WTC11 (cell line): ENCODE measurements at places on chromosomes 6 and 20. TPM values are rescaled to one million over a fixed set of nuclear protein-coding genes. Genes with fewer than 3 reads are reported as not detected.

- H3K4me1 ChIP-seq, result no peaks in the 10 kb centered on the region
- peaks cover 2% of the 10 kb centered on the region; the same call in 1 of the 2 replicates for H3K27me3 ChIP-seq
- H3K27ac ChIP-seq, result no peak overlapping the region
- peak; percentile 64 for DNase-seq
These were observed 68.7 kb downstream of the TOX2 start for GRCh38 chr20:43983359-43983758.

DNA sequence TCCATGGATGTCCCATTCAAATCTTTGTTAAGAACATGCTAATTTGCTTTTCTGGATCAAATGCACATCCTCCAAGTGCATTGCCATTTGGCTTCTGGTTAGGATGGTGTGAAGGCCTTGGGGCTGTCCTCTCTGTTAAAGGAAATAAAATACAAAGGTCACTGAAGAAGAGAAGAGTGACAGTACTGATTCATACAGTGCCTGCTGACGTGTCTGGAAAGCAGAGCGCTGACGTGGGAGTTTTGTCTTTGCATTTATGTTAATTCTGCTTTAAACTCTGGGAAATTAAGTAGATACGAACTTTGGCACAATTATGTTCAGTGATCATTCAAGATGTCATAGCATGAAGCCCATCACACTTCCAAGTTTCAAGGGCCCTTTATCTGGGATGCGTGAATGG, 33.2 kb downstream of the SYNDIG1 start:
- no peak for DNase-seq
- peaks cover 2% of the 10 kb centered on the region; the same call in 1 of the 2 replicates for H3K4me1 ChIP-seq
- no peak overlapping the region for H3K4me3 ChIP-seq
- H3K27ac ChIP-seq, result peak overlapping the region; percentile 58; the same call in 1 of the 2 replicates

- H3K4me3 ChIP-seq, result no peak overlapping the region
- peak; percentile 10 for DNase-seq
- H3K36me3 ChIP-seq, result no peaks in the 10 kb centered on the region
- peak overlapping the region; percentile 60; the same call in 1 of the 2 replicates for H3K27ac ChIP-seq
These were observed 84.2 kb upstream of the BHLHE23 start for GRCh38 chr20:63090682-63091571.

DNA sequence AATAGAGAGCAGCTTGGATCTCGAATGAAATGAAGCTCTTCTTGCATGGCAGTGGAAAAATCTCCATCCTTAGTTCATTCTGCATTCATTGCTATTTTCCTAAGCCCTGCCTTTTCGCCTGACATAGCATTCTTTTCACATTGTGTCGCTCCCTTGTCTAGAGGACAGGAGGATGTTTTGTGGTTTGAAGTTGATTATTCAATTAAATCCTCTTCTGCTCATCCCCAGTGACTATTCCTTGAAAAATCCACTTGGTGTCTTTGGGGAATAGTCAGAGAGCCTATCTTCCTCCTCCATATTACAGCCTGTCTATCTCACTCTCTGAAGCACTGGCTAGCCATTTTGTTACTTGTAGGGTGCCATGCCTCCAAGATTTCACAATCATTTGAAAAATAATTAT, 161.2 kb downstream of the KLHL32 start:
- H3K4me3 ChIP-seq, result no peak overlapping the region
- H3K27me3 ChIP-seq, result no peaks in the 10 kb centered on the region
- no peaks in the 10 kb centered on the region for H3K36me3 ChIP-seq
- no peak overlapping the region for H3K27ac ChIP-seq

- H3K27ac ChIP-seq, result peak overlapping the region; percentile 47
- H3K36me3 ChIP-seq, result peaks cover 51% of the 10 kb centered on the region
- no peak overlapping the region for H3K4me3 ChIP-seq
- peak; percentile 70 for DNase-seq
These were observed 45.8 kb downstream of the TM9SF4 start for GRCh38 chr20:32155017-32155981.

DNA sequence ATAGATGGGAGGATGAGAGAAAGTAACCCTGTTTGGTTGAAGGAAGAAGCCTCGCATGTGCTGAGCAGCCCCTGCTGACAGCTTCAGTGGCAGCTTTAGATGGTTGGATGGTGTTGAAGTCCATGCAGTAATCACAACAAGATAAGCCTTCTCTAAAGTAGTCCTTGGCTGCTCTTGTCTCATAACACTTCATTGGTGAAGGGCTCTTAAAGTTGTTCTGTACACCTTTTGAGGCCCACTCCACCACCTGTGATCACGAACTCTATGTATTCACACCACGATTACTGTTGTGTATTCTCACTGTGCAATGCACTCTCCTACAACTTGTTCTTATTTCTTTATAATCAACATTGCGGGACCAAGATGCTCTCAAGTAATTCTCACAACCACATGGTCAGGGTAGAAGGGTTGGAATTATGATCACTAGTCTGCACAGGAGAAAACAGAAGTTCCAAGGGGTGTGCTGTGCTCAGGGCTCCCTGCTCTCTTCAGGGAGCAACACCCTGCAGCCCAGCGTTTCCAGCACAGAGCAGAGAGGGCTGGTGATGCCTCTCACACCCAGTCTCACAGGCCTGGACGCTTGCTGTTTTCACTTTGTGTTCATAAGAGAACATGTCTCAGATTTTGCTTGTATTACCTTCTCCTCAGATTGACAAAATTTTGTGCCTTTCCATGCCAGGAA, 294.4 kb downstream of the SMOC2 start:
- H3K4me1 ChIP-seq, result peaks cover 8% of the 10 kb centered on the region
- H3K27ac ChIP-seq, result no peak overlapping the region
- H3K36me3 ChIP-seq, result 0 out of 2 replicates have a peak, but pooled peaks cover 5% of the 10 kb centered on the region
- no peak overlapping the region for H3K4me3 ChIP-seq
- H3K27me3 ChIP-seq, result no peaks in the 10 kb centered on the region

GRCh38 chr6:100721256-100721655, 159.9 kb downstream of the ASCC3 start:
- H3K36me3 ChIP-seq, result no peaks in the 10 kb centered on the region
- peaks cover 7% of the 10 kb centered on the region; the same call in 1 of the 2 replicates for H3K4me1 ChIP-seq
- H3K27me3 ChIP-seq, result no peaks in the 10 kb centered on the region
- no peak overlapping the region for H3K4me3 ChIP-seq
- no peak for DNase-seq
- H3K27ac ChIP-seq, result no peak overlapping the region

DNA sequence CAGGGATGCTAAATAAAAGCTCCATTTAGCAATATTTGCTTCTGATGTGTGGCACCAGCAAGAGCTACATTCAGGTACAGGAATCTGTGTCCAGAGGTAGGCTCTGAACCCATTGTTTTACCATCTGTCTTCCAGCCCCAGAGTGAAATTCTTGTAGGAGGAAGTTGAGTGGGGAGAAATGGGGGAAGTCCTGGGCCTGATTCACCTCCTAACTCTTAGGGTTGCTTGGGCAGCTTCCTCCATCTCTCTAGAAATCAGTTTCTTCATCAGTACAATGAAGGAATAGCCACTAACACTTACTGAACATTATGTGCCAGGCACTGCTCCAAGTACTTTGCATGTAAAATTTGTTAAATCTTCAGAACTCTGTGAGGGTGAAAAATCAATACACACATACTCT, 35.1 kb upstream of the TSPYL1 start:
- H3K36me3 ChIP-seq, result peaks cover 3% of the 10 kb centered on the region; the same call in 1 of the 2 replicates
- DNase-seq, result no peak
- no peaks in the 10 kb centered on the region for H3K27me3 ChIP-seq
- no peak overlapping the region for H3K27ac ChIP-seq

DNA sequence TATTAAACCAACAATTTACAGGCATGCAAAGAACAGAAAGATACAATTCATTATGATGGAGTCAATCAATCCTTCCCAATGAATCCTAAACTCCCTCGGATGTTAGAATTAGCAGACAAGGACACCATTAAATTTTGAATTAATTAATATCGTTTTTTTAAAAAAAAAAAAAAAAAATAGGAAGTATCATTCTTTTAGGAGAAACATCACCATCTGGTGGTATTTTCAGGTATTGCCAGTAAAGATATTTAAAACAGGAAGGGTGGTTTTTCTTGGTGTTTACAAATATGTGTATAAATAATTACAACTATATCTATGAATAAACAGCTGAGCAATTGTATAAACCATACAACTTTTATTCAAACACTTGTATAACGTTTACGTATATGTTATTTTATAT, 564.4 kb downstream of the HAO1 start:
- no peaks in the 10 kb centered on the region for H3K27me3 ChIP-seq
- H3K36me3 ChIP-seq, result no peaks in the 10 kb centered on the region
- no peak for DNase-seq
- peaks cover 20% of the 10 kb centered on the region for H3K4me1 ChIP-seq

GRCh38 chr6:160965893-160966292, 25.7 kb upstream of the MAP3K4 start:
- H3K27ac ChIP-seq, result no peak overlapping the region
- DNase-seq, result no peak
- H3K4me1 ChIP-seq, result no peaks in the 10 kb centered on the region
- H3K27me3 ChIP-seq, result no peaks in the 10 kb centered on the region; the same call in 1 of the 2 replicates
- no peaks in the 10 kb centered on the region for H3K36me3 ChIP-seq

- H3K27me3 ChIP-seq, result no peaks in the 10 kb centered on the region
- no peaks in the 10 kb centered on the region for H3K4me1 ChIP-seq
- H3K27ac ChIP-seq, result no peak overlapping the region
- H3K36me3 ChIP-seq, result no peaks in the 10 kb centered on the region
- no peak for DNase-seq
These were observed 121.7 kb downstream of the NKAIN2 start for GRCh38 chr6:123925350-123925749.

DNA sequence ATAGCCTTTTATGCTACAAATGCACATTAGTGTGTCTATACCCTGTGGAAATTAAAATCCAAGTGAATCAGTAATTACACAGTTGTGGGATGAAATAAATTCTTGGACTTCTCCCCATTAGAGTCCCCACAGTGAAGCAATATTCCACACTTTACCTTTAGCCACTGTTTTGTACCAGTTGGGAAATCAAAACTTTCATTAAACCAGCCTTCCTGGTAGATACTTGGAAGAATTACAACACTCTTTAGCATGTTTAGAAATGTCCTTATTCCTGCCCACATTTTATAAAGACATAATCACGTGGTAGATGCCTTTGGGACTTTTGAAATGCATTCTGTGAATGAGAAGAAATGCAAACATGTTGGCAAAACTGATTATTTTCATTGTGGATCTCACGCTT, 49.0 kb upstream of the ANKEF1 start:
- H3K4me3 ChIP-seq, result no peak overlapping the region
- no peaks in the 10 kb centered on the region for H3K27me3 ChIP-seq
- H3K27ac ChIP-seq, result no peak overlapping the region
- H3K36me3 ChIP-seq, result no peaks in the 10 kb centered on the region
- peaks cover 4% of the 10 kb centered on the region for H3K4me1 ChIP-seq

DNA sequence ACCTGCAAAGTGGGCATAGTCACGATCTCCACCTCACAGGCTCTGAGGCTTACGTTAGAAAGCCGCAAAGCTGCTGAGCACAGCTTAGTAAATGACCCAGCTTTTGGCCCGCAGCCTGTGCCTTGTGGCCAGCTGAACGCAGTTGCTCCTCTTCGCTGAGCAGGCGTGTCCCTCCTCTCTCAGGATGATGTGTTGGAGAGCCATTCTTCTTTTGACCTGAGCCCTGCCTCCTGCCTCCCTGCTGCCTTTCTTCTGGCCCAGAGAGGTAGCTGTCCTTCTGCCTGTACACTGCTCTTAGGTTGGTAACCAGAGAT, 47.6 kb upstream of the MYL9 start:
- H3K27me3 ChIP-seq, result no peaks in the 10 kb centered on the region; the same call in 1 of the 2 replicates
- DNase-seq, result no peak
- H3K36me3 ChIP-seq, result peaks cover 4% of the 10 kb centered on the region; the same call in 1 of the 2 replicates
- H3K27ac ChIP-seq, result no peak overlapping the region

GRCh38 chr20:11724097-11724496, 193.6 kb upstream of the BTBD3 start:
- H3K27ac ChIP-seq, result no peak overlapping the region
- H3K36me3 ChIP-seq, result no peaks in the 10 kb centered on the region
- H3K4me1 ChIP-seq, result peaks cover 21% of the 10 kb centered on the region
- H3K4me3 ChIP-seq, result no peak overlapping the region
- DNase-seq, result no peak

DNA sequence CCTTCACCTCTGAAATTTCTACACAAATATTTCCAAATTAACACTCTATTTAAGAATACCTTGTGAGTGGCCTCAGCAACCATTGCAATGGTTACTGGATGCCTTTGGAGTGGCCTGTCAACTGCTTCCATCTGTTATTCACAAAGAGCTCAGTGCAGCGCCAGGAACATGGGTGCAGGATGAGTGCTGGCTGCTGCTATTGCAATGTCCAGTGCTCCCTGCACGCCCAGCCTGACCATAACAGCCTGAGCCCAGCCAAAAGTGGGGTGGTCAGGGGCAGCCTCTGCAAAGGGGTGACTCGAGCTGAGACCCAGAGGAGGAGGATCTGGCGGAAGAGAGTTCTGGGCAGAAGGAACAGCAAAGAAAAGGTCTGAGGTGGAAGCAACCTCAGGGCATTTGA, 18.4 kb downstream of the CASS4 start:
- no peak overlapping the region for H3K27ac ChIP-seq
- peaks cover 26% of the 10 kb centered on the region for H3K27me3 ChIP-seq
- no peak for DNase-seq

GRCh38 chr6:36319436-36319762, 17.3 kb downstream of the BNIP5 start:
- H3K36me3 ChIP-seq, result no peaks in the 10 kb centered on the region
- no peak for DNase-seq
- no peak overlapping the region for H3K27ac ChIP-seq
- no peaks in the 10 kb centered on the region; the same call in 1 of the 2 replicates for H3K4me1 ChIP-seq

DNA sequence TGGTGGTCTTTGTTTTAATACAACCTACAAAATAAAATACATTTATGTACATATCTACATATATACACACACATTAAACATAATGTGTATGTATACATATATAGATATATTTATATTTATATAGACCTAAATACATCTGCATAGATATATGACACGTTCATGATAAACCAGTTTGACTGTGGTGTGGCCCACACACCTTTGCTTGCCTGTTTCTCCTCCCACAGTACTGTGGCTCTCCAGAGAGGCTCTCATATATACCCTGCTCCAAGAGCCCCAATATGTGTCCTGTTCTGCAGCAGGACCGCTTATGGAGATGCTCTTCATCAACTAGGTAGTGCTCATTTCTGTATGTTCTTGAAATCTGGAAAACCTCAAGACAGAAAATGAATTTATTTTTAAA, 207.0 kb downstream of the KCNQ5 start:
- no peaks in the 10 kb centered on the region for H3K27me3 ChIP-seq
- no peaks in the 10 kb centered on the region; the same call in 1 of the 2 replicates for H3K36me3 ChIP-seq
- H3K4me1 ChIP-seq, result no peaks in the 10 kb centered on the region
- no peak overlapping the region for H3K27ac ChIP-seq
- no peak overlapping the region for H3K4me3 ChIP-seq

- H3K36me3 ChIP-seq, result no peaks in the 10 kb centered on the region
- no peaks in the 10 kb centered on the region for H3K27me3 ChIP-seq
- no peak overlapping the region for H3K4me3 ChIP-seq
- no peak for DNase-seq
These were observed 13.7 kb upstream of the COL19A1 start for GRCh38 chr6:69852706-69853105.

GRCh38 chr6:89787660-89788328, 31.8 kb downstream of the MDN1 start:
- H3K27ac ChIP-seq, result 0 out of 2 replicates have a peak overlapping the region, but pooled peaks have one; percentile 75
- no peaks in the 10 kb centered on the region for H3K4me1 ChIP-seq
- DNase-seq, result no peak
- H3K36me3 ChIP-seq, result peaks cover 76% of the 10 kb centered on the region

ZBTB22 gene
- 11.6 to 14.7 TPM (median 13.7 TPM) in 3 replicates for total RNA-seq

CCM2L gene
- total RNA-seq, result 7.8 to 10.9 TPM (median 9.1 TPM) in 3 replicates

HEY2 gene
- total RNA-seq, result 10.6 to 12.3 TPM (median 11.5 TPM) in 3 replicates

RBPJL gene
- 0.78 to 0.85 TPM (median 0.80 TPM) in 3 replicates for total RNA-seq

PNLDC1 gene
- 0.16 to 0.39 TPM (median 0.34 TPM) in 3 replicates for total RNA-seq

DDX43 gene
- 0.39 to 0.68 TPM (median 0.60 TPM) in 3 replicates for total RNA-seq

HCK gene
- total RNA-seq, result 1.2 to 1.4 TPM (median 1.3 TPM) in 3 replicates

EEF1A2 gene
- 26.0 to 35.7 TPM (median 34.9 TPM) in 3 replicates for total RNA-seq

DDO gene
- not detected in 3 replicates for total RNA-seq

KHDC1L gene
- 0.28 TPM in 1 of 3 replicates, not detected in the others for total RNA-seq
